ENCODE measurements at places on chromosomes 3 and 15.

- no peak for DNase-seq
Observed at GRCh38 chr15:52559022-52559421, 9.8 kb downstream of the ARPP19 start.

DNA sequence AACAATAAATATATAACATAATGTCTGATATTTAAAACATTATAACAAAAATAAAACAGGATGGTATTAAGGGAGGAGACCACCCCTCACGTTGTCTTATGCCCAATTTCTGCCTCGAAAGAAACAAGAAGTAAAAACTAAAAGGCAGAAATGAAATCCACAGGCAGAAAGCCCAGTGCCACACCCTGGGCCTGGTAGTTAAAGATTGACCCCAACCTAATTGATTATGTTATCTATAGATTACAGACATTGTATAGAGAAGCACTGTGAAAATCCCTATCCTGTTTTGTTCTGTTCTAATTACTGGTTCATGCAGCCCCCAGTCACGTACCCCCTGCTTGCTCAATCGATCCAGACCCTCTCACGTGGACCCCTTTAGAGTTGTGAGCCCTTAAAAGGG, 22.3 kb upstream of the ACP3 start:
- no peak for DNase-seq

DNA sequence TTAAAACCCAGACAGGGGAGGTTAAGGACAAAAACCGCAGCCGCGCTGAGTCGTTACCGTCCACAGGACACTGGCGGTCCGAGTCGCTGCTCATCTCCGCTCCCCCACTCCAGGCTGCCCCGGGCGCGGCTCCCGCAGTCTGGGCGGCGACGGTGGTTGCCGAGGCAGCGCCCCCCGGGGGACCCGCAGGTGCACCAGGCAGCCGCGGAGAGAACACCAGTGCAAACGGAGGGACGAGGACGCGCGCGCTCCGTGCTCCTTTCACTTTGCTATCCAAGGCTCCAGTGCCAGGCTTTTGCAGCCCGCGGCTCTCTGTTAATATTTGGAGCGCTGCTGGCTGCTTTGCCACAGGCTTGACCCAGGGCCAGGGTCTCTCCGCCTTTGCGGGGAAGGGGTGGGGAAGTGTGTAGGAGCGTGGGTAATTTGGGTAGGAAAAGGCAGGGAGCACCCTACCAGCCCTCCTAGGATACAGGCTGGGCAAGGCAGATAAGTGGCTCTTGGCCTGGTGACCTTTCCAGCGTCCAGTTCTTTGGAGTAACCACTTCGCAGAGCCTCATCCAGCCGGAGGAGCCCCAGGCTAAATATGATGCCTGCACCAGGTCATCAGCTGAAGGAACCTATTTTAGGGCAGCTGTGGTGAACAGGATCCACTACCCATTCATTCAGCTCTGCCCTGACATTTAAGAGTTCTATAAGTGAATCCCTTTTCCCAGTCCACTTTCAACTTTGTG, at the start of gene GADL1:
TSS of gene GADL1 (minus strand) at position 141 of the 731 bp plus-strand sequence. CDS start at position 94, 47 bp downstream.
- peak; percentile 3 for DNase-seq

DNA sequence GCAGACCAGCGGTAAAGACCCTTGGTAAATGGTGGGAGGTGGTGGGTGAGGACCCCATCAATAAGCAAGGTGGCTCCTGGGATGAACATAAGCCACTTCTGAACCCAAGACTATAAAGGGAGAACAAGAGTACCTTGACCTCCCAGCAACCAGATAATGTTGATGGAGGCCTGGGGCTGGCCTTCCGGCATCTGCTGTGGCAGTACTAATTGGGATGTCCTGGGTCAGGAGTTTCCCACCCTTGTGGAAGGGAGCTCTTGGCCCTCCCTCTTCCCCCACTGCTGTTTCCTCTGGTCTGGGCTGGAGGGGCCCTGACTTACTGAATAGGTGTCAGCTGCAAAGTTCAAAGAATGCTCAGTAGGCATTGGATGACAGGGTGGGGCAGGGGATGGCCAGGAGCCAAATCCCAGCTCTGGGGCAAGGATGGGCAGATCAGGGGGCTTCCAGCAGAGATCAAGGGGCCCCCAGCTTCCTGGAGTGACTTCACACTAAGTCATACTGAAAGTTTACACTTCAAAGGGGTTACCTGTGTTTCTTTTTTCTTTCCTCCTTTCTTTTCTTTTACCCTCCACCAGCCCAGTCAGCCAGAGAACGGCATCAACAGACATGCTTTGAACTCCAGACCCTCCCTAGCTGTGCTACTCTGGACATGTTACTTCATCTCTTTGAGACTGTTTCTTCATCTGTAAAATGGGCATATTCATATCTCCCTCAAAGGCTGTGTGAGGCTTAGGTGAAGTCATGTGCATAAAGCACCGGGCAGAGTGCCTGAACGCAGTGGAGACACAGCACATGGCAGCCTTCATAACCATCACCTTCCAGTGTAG, 1.5 kb downstream of the RBP1 start:
- DNase-seq, result no peak

DNA sequence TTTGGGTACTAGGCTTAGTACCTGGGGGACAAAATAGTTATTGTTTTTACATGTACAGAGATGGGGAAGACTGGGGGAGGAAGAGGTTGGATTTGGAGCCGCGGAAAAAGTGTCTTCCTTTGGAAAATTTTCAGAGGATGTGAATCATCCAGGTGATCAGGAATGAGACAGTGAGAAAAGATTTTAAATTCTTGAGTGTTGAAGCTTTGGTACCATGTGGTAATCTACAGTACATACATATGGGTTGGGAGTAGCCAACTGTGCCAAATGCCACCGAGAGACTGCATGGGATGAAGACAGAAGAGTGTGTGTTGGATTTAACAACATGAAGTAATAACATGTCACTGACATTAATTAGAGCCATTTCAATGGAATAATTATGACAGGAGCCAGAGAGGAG, 1238.2 kb downstream of the ROBO1 start:
- no peak for DNase-seq

GRCh38 chr3:43175541-43175940, 69.7 kb upstream of the POMGNT2 start:
- no peak for DNase-seq

GRCh38 chr3:37991823-37992222, 1.2 kb downstream of the VILL start:
- no peak for DNase-seq

GRCh38 chr3:73766599-73767381, 142.0 kb upstream of the PDZRN3 start:
- DNase-seq, result no peak

DNA sequence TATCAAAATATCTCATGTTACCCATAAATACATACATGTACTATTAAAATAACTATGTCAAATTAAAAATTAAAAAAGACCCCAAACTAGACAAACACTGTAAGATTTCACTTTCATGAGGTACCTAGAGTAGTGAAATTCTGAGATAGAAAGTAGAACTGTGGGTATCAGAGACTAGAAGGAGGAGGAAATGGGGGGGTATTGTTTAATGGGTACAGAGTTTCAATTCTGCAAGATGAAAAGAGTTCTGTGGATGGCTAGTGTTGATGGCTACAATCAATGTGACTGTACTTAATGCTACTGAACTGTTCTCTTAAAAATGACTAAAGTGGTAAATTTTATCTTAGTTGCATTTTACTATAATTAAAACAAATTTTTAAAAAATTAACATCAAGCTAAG, 36.6 kb downstream of the RFX7 start:
- DNase-seq, result no peak

- DNase-seq, result no peak
Observed at GRCh38 chr3:183013856-183014255, 33.5 kb upstream of the DCUN1D1 start.

DNA sequence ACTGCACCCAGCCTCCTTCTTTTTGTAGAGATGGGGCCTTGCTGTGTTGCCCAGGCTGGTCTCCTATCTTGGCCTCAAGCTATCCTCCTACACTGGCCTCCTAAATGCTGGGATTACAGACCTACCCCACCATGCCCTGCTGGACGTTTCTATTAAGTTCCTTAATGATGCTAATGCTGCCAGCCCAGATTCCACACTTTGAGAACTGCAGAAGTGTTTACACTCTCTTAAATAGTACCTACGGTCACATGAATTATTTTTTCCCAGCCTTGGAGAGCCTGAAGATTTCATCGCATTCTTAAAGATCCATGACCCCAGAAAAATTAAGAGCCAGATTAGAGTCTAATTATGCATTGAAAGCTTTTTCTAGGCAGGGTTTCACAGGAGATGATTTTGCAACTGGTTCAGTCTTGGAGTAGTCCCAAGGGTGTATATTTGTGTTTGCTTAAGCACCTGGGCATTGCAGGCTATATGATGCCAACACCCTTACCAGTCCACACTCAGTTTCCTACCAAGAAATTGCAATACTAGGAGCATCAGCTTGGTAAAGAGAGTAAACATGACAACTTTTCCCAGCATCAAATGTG, 36.6 kb downstream of the TM4SF4 start:
- DNase-seq, result no peak

- DNase-seq, result no peak
Observed at GRCh38 chr3:129226374-129226773, 23.0 kb upstream of the COPG1 start.

DNA sequence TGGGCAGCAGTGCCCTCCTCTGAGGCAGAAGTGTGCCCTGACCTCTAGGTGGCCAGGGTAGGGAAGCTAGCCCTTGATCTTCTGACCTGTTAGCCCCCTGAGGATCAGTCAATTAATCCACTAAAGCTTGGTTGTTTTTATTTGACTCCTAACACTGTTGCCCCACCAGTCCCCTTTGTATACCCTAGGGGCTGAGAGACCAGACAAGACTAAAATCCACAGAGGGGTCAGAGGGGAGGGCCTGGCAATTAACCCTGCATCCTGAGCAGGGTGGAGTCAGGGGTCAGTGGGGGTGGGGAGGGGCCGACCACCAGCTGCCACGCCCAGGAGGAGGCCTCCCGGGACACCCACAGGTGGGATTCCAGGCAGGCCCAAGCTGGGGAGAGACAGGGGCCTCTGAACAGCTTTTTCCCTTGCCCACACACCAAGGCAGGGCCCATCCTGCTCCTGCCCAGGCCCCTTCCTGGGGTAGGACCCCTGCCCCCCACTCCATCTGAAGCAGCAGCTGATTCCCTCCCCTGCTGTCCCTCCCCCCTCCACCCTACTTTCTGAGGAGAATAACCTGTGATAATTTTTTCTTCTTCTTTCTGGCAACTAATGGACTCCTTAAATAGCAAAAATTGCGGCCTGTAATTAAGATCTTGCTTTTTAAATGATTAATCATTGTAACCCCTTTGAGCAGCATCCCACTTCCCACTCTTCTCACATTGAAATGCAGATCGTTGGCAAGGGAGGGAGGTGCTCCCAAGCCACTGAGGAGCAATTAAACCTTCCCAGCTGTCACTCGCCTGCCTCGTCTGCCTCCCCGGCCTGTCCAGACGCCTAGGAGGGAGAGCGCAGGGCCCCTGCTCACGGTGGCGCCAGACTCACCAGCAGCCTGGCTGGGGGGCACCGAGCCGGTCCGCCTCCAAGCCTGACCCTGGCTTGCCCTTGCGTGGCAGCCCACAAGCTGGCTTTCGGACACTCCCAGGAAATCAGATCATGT, 51.9 kb downstream of the RHCG start:
- no peak for DNase-seq

- no peak for DNase-seq
Observed at GRCh38 chr3:63324621-63325020, 46.5 kb downstream of the SYNPR start.

DNA sequence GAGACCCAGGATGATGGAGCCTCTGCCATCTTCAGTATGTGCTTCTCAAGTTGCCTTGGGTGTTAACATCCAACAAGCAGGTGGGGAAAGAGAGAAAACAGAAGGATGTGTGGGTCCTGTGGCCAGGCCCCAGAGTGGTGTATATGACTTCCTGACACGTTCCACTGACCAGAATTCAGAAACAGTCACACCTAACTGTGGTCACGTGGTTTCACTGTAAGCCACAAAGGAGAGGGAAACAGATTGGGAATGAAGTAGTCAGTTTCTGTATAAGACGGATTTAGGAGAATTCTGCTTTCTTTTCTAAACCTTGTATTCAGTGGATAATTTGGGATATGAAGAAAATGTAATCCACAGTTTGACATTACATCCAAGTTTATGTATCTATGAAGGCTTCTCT, 454.1 kb upstream of the IL12A start:
- no peak for DNase-seq

DNA sequence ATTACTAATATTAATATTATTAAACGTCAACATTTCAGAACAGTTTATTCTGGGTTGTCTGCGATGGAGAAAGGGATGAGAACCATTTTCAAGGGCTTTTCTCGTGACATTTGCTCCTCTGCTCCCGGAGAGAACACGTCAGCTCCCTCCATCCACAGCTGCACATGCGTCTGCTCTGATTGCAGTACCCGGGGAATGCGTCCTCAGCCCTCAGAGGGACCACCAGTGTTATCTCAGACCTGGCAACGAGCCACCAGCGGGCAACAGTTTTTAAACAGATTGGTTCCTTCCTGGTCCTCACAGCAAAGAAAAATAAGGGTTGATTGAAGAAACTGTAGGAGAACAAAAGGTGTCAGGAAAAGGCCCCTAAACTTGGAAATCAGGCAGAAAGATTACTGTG, 202.2 kb upstream of the ADAMTS9 start:
- no peak for DNase-seq

DNA sequence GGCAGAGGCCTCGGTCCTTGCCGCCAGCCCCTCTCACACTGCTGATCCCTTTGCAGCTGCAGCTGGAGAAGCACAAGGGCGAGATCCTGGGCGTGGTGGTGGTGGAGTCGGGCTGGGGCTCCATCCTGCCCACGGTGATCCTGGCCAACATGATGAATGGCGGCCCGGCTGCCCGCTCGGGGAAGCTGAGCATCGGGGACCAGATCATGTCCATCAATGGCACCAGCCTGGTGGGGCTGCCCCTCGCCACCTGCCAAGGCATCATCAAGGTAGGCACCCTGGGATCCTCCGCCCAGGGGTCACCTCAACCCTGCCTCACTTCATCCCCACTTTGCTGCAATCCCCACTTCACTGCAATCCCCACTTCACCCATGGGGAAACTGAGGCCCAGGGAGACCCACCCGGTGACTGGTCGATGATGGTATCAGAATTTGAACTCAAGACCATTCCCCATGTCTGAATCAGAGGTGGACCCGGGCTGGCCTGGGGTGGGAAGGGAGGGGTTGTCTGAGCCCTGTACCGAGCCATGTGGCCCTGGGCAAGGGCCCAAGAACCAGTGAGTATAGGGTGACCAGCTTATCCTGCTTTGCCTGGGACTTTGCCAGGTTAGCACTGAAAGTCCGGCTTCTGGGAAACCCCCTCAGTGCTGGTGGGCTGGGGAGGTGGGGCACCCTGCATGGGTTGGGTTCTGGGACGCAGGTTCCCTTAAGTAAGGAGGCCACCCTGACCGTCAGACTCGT, 162.9 kb downstream of the NSMCE3 start:
- DNase-seq, result no peak

DNA sequence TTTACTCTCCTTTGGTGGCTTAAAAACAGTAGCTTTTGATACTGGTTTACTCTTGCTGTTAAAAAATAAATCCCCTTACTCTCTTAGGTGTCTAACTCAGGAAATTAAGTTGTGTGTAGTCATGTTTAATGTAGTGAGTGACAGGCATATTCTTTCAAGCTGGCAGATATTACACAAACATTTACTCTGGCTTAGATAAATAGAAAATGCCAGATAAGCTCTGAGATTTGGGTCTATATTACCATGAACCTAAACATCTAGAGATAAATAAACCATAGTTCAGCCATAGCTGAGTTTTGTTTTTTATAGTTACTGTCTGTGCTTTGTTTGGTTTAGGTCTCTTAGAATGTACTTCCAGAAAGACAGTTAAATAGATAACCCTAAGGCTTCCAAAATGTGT, 2.4 kb downstream of the SEMA6D start:
- no peak for DNase-seq

- no peak for DNase-seq
Observed at GRCh38 chr3:182973047-182973446, 7.3 kb downstream of the DCUN1D1 start.

- DNase-seq, result no peak
Observed at GRCh38 chr3:167441256-167441655, 32.6 kb downstream of the SERPINI2 start.
